ENCODE measurements at places on chromosomes 2 and 18. TPM values are rescaled to one million over a fixed set of nuclear protein-coding genes. Genes with fewer than 3 reads are reported as not detected.

DNA sequence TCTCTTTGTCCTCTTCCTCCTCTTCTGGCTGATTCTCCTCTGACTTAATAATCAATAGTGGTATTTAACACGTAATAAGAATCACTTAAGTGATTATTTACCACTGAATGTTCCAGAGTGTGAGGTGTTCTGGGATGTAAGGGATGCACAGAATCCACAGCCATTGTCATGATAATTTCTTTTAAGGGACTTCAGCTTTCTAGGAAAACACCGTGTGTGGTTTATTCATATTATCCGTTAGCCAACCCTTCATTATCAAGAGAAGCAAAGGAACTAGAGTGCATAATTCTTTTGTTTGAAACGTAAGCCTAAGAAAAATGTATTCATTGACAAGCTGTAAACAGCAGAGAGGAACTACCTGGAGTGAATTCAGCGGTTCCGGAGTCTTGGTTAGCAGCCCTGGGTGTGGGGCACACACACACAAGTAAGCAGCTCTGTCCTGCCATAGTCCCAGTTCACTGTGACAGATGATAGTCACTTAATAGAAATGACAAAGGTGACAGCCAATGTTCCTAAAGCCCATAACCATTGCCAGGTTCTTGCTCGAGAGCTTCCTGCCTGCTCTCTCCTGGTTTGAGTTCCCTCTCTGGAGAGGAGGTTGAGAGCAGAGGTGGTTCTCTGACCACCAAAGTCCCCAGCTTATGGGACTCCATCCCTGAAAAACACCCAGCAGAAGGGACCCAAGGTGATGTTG lies 101.9 kb downstream of the ACOXL start:
- no peak for DNase-seq

- DNase-seq: no peak
Observed at GRCh38 chr2:72129681-72130340, 17.9 kb downstream of the CYP26B1 start.

DNA sequence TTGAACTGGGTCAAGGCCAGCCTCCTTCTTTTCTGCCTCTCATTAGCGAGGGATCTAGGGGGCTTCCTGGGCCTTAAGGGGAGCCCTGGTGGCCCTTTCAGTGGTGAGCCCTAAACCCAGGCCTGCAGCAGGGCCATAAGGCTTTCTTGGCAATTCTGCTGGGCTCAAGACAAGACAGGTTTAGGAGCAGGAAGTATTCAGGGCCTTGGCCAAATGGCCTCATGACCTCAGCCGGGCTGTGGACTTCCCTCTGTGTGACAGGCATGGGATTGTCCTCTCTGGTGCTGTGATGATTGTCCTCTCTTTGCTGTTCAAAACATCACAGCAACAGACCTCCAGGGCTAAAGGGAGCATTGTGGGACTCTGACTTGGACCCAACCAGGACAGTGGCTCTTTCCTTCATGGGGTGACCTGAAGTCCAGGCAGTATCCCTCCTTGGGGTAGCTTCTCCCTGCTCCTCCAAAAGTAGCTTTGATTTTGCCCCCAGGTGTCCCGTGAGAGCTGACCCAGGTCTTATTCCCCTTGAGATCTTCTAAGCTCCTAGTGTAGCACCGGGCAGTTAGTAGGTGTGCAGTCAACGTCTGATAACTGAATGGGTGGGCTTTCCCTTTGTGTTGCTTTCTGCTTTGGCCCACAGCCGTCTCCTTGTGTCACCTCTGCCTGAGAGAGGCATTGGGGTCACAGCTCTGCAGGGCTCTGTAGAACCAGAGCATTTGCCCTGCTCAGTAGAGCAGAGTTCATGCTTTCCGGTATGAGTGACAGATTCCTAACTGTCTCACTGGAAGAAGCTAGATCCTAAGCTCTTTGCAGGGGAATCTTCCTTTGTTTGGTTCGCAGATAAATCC lies 14.7 kb downstream of the FOSL2 start:
- DNase-seq: no peak

The DAPL1 gene
- total RNA-seq: not detected

The KLHL29 gene
- 0.11 TPM for total RNA-seq
